ENCODE measurements at places on chromosomes 11 and 22.

- DNase-seq = no peak
Measured at GRCh38 chr11:87063982-87064381, 26.2 kb downstream of the TMEM135 start.

DNA sequence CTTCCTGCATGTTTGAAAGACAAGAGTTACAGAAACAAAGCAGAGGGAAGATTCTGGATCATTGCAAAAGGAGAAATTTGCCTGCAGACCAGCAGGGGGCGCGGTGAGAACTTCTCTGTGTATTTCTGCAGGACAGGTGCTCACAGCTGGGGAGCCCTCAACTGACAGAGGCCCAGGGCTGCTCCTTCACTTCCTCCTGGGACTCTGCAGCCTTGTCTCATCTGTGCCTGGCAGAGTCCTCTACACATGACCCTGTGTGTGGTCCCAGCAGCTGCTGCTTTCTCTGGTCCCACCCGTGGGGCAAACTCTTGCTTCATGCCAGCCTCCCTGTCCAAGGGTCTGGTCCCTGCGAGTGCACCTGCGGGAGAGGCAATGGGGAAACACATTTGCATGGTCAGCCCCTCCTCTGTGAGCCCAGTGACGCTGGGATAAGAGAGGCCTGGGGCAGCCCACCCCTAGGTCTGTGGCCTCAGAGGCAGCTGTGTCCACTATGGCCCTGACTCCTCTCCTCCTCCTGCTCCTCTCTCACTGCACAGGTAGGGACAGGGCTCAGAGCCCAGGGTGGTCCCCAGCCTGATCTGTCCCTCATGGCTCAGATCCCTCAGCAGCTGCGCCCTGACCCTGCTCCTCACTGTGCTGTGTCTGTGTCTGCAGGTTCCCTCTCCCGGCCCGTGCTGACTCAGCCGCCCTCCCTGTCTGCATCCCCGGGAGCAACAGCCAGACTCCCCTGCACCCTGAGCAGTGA, 43.2 kb upstream of the VPREB1 start:
- DNase-seq = no peak

GRCh38 chr11:69799582-69799981, 19.6 kb downstream of the FGF3 start:
- DNase-seq = no peak

GRCh38 chr11:9568854-9569587, 4.4 kb upstream of the WEE1 start:
- DNase-seq = peak; percentile 64

DNA sequence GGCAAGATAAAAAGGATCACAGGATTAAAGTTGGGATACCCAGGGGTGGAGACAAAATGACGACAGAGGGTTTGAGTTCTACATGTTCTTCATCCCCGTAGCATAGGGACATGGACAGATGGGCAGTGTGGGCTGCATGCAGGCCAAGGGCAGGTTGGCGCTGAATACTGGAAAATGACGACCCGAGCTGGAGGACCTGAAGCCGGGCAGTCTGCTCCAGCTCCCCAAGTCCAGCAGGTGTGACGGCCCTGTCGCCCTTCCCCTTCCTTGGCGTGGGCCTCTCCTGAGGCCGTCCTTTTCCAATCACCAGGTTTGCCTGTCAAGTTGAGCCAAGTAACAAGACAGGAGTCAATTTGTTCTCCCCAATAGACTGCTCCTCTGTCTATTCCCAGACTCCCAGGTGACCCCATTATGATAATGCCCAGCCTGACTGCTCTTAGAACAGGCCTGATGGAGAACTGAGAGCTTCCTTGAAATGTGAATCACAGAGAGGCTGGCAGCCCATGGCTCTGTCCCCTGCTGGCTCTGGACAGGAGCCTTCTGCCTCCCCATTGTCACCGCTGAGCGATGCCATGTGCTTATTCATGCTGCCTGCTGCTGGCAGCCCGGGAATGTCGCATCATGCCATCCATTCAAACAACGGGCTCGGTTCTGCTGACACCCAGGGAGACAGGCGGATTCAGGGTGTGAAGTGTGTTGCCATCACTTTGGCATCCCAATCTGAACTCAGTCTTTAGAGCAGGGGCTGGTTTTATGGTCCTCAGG, 392.1 kb downstream of the NTM start:
- DNase-seq = no peak
